ENCODE measurements at places on chromosomes 5 and 9.

DNA sequence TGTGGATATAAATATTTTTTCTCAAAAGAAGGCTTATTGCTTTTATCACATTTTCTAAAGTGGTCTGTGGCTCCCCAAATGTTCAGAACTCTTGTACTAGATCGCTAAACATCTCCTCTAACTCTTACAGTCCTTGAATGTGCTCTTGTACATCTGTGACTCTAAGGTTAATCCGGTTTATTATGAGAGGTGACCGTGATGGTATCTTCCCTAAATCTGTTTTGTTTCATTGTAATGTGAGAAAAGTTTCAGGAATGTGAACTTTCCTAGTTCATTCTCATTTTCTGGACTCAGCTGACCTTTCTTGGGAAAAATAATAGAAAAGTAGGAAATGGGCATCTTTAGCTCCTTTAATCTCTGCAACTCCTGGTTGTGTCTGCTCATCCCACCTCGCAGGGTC is 94.5 kb upstream of the CD180 start:
- DNase-seq, result no peak

DNA sequence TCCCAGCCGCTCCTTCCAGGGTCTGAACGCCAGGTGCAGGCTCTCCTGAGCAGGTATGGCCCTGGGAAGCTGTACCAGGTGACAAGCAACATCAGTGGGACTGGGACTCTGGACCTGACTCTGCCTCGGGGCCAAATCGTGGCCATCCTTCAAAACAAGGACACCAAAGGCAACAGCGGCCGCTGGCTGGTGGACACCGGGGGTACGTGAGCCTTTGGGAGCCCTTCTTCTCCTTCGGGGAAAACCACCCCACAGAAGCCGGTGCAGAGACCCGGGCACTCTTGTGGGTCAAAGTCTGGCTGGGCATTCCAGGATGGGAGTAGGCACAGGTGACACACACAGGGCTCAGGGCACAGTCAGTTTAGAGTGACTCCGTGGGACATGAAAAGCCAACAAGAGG is 45.8 kb downstream of the ARHGEF37 start:
- DNase-seq, result no peak

GRCh38 chr5:36168737-36169136 is 16.8 kb downstream of the SKP2 start:
- DNase-seq, result no peak

GRCh38 chr5:146344155-146345118 is 5.8 kb downstream of the POU4F3 start:
- no peak for DNase-seq

DNA sequence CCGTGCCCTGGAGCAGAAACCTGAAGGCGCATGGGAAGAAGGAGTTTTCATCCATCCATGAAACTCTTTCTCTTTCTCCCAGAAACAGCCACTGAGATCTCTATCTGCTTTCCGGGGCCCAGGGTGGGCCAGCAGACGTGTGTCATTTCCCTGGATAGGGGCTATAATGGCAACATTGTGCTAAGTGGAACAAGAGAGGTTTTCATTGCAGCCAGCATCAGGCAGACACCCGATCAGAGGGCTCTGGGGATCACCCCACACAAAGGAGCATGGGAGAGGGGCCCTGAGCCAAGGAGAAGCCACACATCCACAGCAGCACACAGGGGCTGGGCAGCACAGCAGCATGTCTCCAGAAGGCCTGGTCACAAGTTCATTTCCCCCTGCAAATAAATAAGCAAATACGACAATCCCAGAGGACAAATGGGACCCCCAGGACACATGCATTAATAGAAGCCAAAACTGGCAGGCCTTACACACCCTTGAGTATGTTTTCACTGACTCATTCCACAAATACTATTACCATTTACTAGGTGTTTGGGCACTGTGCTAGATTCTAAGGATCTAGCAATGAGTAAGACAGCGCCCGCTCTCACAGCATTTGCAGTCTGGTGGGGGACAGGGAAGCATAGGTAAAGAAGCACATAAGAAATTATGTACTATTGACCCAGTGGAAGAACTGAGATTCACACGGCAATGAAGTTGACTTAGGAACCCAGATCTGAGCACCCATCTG is 4.3 kb upstream of the AFAP1L1 start:
- DNase-seq, result no peak

DNA sequence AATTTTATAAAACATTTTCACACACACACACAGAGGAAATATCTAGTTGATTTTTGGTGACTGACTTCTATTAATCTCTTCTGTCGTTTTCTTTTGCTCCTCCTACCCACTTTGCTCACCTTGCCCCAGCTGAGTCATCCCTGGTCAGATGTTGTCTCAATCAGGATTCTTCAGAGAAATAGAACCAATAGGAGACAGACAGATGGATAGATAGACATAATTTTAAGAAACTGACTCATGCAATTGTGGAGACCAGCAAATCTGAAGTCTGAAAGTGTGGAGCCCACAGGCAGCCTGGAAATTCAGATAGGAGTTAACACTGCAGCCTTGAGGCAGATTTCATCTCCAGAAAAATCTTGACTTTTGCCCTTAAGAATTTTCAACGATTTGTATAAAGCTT is 37.0 kb upstream of the PIK3R1 start:
- no peak for DNase-seq

DNA sequence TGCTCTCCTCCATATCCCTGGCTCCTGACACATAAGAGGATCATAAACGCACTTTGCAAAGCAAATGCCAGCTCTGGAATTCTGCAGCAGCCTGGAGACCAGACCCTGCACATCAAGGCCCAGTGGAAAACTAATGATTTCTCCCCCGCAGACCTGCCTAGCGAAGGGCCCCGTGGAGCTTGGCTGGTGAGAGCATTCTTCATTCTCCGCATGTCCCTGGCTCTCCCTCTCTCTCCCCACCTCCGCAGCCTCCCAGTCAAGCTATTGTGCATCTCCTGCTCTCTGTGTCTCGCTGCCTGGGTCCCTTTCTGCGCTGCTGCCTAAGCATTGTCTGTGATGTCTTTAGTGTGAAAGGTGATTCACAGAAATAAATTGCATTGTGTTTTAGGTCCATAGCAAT is 46.7 kb downstream of the GRIA1 start:
- DNase-seq, result no peak

DNA sequence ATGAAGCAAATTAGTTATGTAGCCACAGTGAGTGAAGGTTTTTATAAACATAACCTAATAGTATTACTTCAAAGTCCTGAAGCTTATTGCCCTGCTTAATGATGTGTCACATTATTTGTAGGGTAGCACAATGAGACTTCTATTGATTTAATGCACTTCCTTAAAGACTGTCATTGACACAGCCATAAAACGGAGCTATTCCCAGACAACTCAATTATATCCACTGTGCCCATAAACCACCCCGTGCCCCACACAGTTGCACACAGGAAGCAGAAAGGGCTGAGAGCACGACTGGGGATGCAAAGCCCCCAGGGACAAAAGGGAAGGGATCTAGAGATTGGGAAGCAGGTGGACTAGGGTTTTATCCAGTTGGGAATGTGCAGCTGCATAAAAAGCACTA is 37.0 kb downstream of the TRIM32 start:
- DNase-seq, result no peak

DNA sequence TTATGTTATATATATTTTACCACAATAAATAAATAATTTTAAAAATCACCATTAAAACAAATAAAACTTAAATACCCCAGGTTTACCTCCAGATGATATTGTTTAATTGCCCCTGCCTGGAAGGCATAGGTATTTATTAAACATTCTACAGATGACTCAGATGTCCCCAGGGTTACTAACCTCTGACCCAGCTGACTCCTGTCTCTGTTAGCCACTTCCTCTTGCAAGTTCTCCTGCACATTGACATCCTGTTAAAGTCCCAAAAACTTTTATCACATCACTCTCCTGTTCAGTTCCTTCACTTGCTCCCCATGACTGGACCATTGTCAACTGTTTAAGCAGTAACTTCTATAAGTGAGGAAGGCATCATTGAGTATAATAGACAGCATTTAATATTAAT is 37.0 kb upstream of the RAB3C start:
- DNase-seq, result no peak

DNA sequence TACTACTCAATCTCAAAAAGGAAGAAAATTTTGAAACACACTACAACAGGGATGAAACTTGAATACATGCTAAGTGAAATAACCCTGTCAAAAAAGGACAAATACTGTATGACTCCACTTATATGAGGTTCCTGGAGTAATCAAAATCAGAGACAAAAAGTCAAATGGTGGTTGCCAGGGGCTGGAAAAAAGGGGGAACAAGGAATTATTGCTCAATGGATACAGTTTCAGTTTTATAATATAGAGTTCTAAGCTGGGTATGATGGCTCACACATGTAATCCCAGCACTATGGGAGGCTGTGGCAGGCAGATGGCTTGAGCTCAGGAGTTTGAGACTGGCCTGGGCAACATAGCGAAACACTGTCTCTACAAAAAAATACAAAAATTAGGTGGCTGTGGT is 29.0 kb downstream of the ETF1 start:
- no peak for DNase-seq

DNA sequence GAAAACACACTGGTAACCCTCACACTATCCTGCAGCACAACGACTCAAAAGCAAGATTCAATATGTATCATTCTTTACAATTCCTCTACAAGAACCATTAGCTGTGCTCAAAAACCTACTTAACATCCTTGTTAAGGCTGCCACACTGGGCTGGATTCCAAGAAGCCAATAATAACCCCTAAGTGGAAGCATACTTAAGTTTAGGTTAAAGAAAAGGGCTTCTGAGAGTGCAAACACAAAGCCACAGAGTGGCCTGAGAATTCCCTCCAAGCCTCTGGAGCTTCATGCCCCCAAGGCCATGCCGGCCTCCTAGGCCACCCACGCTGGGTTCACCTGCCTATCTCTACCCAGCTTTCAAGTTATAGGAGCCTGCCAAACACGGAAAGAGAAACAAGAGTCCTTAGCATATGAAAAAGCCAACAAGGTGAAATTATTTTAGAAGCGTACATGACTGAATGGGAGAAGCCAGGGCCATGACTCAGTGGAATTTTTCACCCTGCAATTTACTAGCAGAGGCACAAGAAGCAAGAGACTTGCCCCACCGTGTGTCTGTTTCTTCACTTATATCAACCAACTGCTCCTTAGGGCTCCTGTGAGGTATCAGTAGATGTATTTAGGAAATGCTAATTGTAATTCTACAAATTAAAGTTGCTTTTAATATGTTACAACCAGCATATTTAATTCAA is 293.0 kb downstream of the SPOCK1 start:
- DNase-seq, result no peak

- no peak for DNase-seq
Observed at GRCh38 chr5:2003690-2004365, 121.1 kb upstream of the IRX4 start.

GRCh38 chr9:12759761-12760160 is 15.1 kb upstream of the LURAP1L start:
- DNase-seq, result no peak

DNA sequence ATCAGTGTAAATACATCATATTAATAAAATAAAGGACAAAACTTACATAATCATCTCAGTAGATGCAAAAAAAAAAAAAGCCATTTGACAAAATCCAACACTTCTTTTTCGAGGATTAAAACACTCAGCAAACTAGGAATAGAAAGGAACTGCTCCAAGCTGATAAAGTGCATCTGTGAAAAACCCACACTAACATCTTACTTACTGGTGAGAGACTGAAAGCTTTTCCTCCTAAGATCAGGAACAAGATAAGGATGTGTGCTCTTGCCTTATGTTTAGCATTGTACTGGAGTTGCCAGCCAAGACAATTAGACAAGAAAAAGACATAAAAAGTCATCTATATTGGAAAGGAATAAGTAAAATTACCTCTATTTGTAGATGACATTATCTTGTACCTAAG is 120.2 kb upstream of the SAP30L start:
- no peak for DNase-seq

DNA sequence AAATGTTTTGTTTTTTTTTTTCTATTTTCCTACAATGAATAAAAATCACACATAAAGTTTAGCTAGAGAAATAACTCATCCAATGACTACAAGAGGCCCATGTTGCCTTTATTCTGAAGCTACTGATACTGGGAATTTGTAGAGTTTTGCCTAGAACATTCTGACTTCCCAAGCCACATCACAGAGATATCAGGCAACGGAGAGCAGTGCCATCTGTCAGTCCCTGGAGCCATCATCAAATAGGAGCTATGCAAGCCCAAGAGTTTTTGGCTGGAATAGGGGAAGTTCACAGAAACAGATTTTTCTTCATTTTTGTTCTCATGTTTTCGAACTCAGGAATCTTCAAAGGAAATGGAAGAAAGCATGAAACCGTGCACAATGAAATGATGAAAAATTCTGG is 896.6 kb downstream of the TLE1 start:
- no peak for DNase-seq

GRCh38 chr9:37538099-37538498 is 38.1 kb downstream of the FBXO10 start:
- no peak for DNase-seq

DNA sequence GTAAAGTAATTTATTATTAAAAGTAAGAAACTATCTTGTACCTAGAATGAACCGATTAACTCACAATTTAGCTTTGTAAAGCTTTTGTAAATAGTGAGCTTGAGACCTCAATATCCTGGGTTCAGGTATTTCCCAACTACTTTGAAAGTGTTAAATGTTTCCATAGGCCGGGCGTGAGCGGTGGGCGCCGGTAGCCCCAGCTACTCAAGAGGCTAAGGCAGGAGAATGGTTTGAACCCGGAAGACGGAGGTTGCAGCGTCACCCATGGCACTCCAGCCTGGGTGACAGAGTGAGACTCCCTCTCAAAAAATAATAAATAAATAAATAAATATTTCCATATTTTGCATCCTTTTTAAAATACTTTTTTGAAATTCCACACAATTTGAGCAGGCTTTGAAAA is 1.5 kb upstream of the ANKH start:
- DNase-seq, result no peak

- no peak for DNase-seq
Observed at GRCh38 chr5:75729321-75729720, 12.1 kb upstream of the POC5 start.

DNA sequence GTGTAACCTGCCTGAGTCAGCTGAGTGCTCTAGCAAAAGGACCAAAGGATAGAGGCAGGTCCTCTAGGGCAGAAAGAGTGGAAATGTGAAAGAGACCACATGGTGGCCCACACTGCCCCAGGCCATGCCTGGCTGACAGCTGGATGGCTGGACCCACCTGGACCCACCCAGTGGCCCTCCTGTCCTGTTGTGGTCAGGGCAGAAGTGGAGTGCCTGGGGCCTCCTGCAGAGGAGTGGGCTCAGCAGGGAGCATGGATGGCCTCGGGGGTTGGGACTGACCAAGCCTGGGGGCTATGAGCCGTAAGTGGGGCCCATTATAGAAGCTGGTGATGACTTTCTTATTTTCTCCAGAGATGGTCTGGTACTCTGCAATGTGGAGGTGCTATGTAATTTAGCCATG is 55.7 kb upstream of the FAM120AOS start:
- DNase-seq, result no peak

- no peak for DNase-seq
Observed at GRCh38 chr5:165914456-165914855, 2377.0 kb upstream of the WWC1 start.

DNA sequence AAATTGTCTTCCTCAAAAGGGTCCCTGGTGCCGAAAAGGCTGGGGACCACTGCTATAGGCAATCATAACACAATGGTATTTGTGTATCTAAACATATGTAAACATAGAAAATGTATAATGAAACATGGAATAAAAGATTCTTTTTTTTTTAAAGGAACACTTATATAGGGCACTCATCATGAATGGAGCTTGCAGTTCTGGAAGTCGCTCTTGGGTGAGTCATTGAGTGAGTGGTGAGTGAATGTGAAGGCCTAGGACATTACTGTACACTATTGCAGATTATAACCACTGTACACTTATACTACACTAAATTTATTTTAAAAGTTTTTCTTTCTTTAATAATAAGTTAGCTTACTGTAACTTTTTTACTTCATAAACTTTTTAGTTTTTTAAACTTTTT is 176.4 kb downstream of the ARRDC3 start:
- DNase-seq, result no peak

GRCh38 chr5:67164856-67165525 is 31.6 kb downstream of the CD180 start:
- DNase-seq, result no peak
